Posterior cingulate gyrus (tissue), 11 donors: ENCODE measurements at places on chromosomes 11 and 22.

DNA sequence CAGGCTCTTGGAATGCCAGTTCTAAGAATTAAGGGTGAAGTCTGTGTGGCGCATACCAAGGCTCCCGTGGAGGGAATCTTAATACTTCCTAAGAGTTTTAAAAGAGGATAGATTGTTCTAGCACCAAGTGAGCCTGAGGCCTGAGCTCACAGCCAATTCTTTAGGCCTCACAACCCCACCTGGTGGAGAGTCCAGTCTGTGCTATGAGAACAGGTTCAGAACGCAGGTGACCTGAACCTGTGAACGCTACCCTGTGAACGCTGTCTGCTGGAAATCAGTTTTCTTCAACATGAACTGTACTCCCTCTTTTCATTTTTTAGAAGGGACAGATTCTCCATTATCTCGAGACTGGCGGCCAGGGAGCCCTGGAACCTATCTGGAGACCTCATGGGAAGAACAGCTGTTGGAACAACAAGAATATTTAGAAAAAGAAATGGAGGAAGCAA is 43.2 kb upstream of the DLAT start:
- peak; percentile 52 for DNase-seq

- DNase-seq: no peak
Measured at GRCh38 chr11:118605116-118605867, 2.1 kb upstream of the PHLDB1 start.

DNA sequence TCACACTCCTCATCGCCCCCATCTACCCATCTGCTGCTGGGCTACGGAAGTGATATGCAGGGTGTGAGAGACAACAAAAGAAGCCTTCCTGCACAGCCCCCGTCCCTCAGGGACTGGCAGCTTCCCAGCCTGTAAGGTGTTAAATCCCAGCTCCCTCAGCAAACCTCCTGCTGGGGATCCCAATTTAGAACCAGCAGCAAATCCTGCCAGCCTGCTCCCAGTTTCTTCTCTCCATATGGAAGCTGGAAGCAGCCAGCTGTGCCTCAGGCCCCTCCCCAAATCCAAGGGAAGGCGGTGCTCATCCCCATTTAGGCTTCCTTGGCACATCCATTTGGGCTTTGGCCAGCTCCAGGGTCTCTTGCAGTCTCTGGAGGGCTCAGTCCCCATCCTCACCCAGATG is 47.5 kb downstream of the PAMR1 start:
- DNase-seq: peak; percentile 13

DNA sequence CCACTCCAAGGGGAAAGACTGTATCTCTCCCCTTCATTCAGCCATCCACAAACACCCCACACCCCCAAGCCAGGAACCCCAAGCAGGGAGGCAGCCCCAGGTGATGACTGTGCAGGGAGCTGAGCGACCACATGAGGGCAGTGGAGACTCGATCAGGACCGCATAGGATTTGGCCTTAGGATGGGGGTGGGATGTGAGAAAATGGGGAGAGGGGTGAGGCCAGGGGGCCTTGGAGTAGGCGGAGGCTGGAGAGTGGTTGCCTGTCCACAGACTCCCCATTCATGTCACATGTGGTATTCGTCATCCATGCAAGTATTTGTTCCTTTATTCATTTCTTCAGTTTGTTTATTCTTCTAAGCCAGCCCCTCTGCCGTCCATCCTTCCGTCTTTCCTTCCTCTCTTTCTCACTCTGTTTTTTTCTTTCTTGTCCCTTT is 2.7 kb upstream of the RHOD start:
- DNase-seq: peak; percentile 93

- no peak for DNase-seq
Measured at GRCh38 chr11:9138133-9138453, 46.7 kb upstream of the SCUBE2 start.

- no peak for DNase-seq
Measured at GRCh38 chr22:33109514-33110430, 51.6 kb upstream of the SYN3 start.

DNA sequence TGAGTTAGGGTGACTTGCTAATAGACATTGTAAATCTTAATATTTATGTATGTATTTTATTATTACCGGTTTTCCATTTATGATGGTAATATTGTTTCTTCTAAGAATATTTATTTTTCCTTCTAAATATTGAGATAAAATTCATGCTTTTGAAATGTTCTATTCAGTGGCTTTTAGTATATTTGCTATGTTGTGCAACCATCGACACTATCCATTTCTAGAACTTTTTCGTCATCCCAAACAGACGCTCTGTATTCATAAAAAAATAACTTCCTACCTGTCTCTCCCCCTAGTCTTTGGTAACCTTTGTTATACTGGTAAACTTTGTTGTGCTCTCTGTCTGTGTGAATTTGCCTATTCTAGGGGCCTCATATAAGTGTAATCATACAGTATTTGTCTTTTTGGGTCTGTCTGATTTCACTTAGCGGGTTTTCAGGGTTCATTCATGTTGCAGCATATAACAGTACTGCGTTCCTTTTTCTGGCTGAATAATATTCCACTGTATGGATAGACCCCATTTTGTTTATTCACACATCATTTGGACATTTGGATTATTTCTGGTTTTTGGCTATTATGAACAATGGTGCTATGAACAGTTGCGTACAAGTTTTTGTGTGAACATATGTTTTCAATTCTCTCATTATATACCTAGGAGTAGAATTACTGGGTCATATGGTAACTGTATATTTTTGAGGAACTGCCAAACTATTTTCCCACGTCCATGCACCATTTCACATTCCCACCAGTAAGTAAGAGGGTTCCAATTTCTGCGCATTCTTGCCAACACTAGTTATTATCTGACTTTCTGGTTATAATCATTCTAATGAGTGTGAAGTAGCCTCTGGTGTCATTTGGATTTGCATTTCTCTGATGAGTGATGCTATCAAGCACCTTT is 15.9 kb downstream of the NEAT1 start:
- no peak for DNase-seq

- DNase-seq: no peak
Measured at GRCh38 chr11:10287140-10287539, 6.9 kb downstream of the SBF2 start.

GRCh38 chr11:14969901-14970323 is 2.2 kb downstream of the CALCA start:
- DNase-seq: no peak

- no peak for DNase-seq
Measured at GRCh38 chr11:24391167-24391566, 105.7 kb upstream of the LUZP2 start.

- peak; percentile 35 for DNase-seq
Measured at GRCh38 chr11:68751331-68751856, at the start of gene TESMIN. TESMIN (minus strand) TSS chr11:68751520; CDS start chr11:68750660, 860 bp downstream.

DNA sequence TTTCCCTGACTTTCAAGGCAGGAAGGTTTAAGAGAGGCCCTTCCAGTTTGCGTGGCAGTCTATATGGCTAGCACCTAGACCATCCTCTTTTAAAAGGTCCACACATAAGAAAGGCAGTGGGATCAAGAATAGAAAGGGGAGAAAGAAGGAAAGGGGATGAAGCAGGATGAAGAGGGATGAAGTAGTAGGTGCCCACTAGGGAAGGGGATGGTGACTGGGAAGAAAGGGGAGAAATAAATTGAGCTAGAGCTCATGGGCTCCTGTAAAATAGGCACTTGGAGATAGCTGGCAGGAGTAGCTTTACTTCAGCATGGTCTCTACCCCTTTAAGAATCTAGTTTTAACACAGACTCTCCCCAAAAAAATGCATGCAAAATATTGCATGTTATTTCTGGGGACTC is 41.5 kb downstream of the CADM1 start:
- no peak for DNase-seq

DNA sequence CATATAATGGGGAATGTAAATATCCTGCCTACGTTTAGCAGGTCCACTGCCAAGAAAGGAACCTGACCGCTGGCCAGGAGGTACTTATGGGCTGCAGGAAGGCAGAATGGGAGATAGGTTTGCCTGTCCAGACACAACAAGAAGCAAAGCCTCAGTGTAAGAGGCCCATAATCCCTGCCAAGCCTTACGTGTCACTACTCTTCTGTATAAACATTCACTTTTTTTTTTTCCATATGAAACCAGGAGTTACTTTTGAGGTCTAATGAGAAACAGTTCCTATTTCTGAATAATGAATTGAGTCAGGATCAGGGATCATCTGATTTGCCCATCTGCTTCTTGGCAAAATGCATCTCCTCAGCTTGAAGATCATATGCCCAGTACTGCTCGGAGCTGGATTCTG is 230.2 kb downstream of the NTM start:
- no peak for DNase-seq

GRCh38 chr11:70736937-70737640 is 338.8 kb downstream of the CTTN start:
- no peak for DNase-seq

- DNase-seq: no peak
Measured at GRCh38 chr22:31836010-31836409, 82.2 kb downstream of the DEPDC5 start.

GRCh38 chr11:110951037-110951949 is 239.1 kb upstream of the ARHGAP20 start:
- no peak for DNase-seq

- DNase-seq: no peak
Measured at GRCh38 chr22:48098243-48098920, 1335.9 kb downstream of the TBC1D22A start.

DNA sequence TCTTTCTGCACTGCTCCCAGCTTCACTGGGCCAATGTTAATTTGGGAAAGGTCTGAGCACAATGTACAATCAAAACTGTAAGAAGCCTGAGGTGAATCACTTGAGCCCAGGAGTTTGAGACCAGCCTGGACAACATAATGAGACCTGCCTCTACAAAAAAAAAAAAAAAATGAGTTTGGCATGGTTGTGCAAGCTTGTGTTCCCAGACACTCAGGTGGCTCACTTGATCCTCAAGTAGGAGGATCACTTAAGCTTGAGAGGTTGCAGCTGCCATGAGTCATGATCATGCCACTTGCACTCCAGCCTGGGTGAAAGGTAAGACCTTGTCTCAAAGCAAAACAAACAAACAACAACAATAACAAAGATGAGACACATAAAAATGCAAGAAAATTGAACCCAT is 38.6 kb upstream of the SC5D start:
- no peak for DNase-seq

DNA sequence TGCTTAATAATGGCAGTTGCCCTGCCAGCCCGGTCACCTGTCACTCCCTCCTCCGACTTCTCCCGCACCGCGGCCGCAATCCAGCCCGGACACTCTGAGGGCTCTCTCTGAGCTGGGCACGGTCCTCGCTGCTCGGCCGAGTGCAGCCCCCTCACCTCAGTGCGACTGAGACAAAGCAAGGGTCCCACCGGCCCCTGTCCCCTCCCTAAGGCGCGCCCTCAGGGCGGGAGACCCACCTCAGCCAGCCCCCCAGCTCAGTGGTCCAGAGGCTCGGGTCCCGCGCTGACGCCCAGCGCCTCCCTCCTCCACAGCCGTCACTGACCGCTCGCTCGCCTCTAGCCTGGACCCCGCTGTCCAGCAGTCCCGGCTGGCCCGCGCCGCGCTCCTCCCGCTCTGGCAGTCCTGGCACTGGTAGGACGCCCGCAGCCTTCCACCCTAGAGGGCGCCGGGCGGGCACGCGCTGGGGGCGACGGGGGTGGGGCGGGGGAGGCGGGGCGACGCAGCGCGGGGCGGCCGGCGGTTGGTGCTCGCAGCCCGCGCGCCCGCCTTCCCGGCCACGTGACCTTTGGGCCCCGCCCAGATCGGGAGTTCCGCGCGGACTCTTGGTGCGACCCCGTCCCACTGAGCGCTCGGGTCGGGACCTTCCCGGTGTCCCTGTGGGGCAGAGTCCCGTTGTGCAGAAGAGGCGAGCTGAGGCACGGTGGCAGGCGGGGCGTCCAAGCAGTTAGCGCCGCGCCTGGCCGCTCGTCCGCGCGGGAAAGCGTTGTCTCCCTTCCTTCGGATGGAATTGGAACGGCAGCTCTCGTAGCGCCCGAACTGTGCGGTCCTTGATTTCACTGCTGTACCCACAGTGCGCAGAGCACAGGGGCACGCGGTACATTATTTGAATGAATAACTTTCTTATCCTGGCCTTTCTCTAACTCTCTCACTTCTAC is 7.8 kb upstream of the L3MBTL2 start:
- peak; percentile 93 for DNase-seq

GRCh38 chr11:126608658-126609057 is 253.2 kb downstream of the ST3GAL4 start:
- DNase-seq: no peak

DNA sequence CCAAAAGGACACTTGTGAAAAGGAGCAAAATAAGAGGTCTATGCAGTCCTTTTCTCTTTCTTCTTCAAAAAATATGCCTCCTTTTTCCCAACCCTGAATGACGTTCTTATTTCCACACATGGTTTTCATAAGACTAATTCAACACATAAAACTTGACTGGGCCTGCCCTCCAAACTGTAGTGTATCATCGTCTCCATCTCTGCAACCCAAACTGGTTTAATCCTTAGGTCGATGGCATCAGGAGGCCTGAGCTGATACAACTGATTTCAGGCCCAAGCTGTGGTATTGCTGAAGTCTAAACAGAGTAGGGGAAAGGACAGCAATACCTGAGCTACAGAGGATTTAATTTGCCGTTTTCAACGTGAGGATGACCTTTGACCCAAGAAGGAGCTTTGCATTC is 130.0 kb upstream of the MTNR1B start:
- no peak for DNase-seq

GRCh38 chr22:48702573-48703264 is 1125.0 kb downstream of the BRD1 start:
- DNase-seq: peak; percentile 95

- no peak for DNase-seq
Measured at GRCh38 chr11:121552154-121552553, 99.4 kb upstream of the SORL1-AS1 start.

- DNase-seq: no peak
Measured at GRCh38 chr11:80993536-80993935, 1552.7 kb upstream of the TENM4 start.

GRCh38 chr11:64103277-64103985 is 62.5 kb downstream of the MACROD1 start:
- DNase-seq: no peak

GRCh38 chr11:79371724-79372123 is 69.1 kb downstream of the TENM4 start:
- no peak for DNase-seq

- no peak for DNase-seq
Measured at GRCh38 chr11:46271875-46272815, 5.3 kb upstream of the CREB3L1 start.

DNA sequence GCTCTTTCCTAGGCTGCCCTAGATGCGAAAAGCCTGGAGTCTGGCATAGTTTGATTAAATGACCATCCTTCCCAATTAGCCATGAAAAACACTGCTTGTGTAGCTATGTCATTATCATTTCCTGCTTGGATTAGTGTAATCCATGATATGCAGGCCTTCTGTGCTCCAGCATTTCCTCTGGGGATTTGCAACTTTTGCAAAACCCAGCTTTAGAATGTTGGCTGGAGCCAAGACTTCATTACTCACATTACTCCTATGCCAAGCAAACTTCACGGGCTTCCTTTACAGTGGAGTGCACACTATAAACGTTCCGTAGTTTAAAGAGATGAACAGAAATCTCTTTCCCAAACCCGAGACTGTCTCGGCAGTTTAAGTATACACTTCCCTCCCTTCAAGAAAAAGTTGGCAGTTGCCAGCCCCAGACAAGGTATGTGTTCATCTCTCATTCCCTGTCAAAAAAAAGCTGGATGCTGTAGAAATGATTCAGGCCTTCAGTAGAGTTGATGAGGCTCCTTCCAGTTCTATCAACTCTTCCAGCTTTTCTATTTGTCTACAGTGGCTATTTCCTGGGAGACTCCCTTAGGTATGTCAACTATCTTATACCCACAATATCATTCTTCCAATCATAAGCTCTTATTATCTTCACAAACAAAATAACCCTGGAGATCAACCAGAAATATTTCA is 180.0 kb downstream of the MAML2 start:
- no peak for DNase-seq
